C1 segment of cervical spinal cord (tissue), 14 donors: ENCODE measurements at places on chromosomes 16 and 17.

GRCh38 chr17:7560172-7561027 is 1.3 kb upstream of the SENP3 start:
- DNase-seq: no peak

DNA sequence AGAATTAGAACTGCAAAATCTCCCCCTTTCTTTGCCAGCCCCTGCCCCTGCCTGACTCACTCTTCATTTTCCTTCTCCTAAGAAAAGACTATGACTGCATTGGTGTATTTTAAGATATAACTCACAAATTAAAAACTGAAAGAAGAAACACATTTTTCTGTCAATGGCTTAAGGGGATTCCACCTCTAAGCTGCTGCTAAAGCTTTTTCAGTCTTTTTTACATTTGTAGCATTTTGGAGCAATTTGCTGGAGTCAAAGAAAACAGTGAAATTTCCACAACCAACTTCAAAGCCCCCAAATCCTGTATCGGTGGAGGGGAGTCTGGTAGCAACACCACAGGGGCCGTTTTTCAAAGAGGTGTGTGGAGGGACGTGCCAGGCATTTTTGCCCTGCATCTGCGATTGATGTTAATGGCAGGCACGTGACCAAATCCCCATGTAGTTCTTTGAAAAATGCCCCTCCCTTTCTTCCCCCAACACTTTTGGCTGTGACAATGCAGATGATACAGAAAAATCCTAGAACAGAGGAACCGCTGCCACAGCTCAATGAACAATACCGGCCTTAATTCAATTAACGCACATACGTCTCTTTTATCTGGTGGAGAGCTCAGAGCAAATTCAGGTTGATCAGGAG is 28.5 kb downstream of the MAF start:
- no peak for DNase-seq

DNA sequence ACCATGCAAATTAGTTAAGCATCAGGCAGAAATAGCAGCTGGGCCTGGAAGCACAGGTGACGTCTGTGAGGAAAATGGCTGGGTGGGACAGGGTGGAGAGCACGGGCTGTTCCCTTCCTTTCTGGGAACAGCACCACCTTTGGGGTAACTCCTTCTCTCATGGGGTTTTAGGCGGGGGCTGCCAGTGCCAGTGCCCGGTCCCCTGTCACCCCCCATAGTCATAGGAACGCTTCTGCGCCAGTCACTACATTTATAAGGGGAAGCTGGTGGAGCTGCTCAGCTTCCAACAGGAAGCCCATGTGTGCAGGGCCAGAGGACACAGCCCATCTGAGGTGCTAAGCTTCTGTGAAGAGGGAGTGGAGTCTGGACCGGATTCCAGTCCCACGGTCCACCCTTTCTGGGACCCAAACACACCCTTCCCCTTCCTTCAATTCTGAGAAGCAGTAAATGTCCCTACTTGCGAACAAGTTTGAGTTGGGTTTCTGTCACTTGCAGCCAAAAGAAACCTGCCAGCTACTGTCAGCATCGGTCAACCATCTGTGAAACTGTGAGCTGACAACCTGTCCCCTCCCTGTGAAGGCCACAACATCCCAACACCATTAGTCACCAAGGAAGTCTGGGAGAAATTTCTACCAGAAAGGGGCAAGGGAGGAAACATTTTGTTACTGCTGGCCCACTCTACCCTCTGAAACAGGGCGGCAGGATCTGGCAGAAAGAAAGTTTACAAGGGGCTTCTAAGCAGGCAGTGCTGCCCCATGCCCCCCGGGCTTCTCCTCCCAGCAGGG is 86.0 kb upstream of the AMZ2 start:
- no peak for DNase-seq

GRCh38 chr17:5952518-5952917 is 117.7 kb upstream of the WSCD1 start:
- DNase-seq: no peak

- DNase-seq: no peak
Observed at GRCh38 chr16:59950431-59950830, 1216.3 kb upstream of the GOT2 start.

- no peak for DNase-seq
Observed at GRCh38 chr16:85475233-85475632, 137.9 kb upstream of the GSE1 start.

GRCh38 chr17:41653892-41654677 is 29.7 kb upstream of the KRT17 start:
- no peak for DNase-seq

- DNase-seq: no peak
Observed at GRCh38 chr16:83095941-83096692, 469.3 kb downstream of the CDH13 start.

- DNase-seq: no peak
Observed at GRCh38 chr17:7403727-7403976, 245 bp downstream of the TMEM256 start.

DNA sequence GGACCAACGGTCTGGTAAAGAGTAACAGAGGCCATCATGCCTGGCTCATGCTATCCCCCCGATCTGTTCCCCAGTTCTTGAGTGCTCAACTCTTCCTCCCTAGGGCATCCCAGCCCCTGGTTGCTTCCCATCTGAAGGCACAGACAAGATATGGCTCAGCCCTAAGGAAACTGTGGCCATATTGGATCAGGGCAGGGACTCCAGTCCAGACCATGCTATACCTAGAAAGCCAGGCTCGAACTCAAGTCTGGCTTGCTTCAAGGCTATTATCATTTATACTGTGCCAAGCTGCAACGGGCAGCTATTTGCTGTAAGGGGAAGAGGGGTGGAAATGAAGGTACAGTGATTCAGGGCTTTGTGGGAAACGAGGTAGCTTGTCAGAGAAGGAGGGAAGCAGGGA is 2.8 kb downstream of the UBTF start:
- DNase-seq: no peak

GRCh38 chr17:28368915-28369683 is 1.0 kb downstream of the VTN start:
- DNase-seq: no peak

DNA sequence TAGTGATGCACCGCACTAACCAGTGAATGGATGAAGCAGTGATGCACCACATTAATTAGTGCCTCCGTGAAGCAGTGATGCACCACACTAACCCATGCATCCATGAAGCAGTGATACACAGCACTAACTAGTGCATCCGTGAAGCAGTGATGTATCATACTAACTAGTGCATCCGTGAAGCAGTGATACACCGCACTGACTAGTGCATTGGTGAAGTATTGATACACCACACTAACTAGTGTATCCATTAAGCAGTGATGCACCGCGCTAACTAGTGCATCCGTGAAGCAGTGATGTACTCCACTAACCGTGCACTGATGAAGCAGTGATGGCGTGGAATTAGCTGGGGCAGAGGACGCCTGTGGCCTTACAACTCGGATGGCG is 80.6 kb upstream of the NKD1 start:
- no peak for DNase-seq

GRCh38 chr16:11672206-11673090 is 4.2 kb downstream of the SNN start:
- no peak for DNase-seq

DNA sequence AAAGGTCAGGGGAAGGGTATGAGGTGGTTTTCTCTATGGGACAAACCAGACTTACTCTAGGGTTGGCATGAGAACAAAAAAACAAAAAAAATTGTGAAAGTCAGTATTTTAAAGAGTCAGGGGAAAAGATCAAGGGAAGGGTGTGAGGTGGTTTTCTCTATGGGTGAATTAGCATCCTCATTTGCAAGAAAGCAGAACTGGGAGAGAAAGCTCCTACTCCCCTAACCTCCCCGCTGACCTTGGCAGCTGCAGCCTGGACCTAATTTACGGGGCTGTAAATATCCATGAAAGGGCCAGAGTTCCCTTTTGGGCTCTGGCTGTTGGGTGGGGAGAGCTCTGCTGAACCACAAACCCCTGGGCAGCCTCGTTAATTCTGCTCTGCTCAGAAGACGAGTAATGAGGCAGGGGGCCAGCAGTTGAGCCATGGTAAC is 10.6 kb downstream of the RHBDL3 start:
- DNase-seq: no peak

- DNase-seq: no peak
Observed at GRCh38 chr16:1363501-1364041, 11.8 kb downstream of the GNPTG start.

- no peak for DNase-seq
Observed at GRCh38 chr17:61260071-61260797, 139.4 kb upstream of the TBX2 start.
